ENCODE measurements at places on chromosomes 12 and 14.

DNA sequence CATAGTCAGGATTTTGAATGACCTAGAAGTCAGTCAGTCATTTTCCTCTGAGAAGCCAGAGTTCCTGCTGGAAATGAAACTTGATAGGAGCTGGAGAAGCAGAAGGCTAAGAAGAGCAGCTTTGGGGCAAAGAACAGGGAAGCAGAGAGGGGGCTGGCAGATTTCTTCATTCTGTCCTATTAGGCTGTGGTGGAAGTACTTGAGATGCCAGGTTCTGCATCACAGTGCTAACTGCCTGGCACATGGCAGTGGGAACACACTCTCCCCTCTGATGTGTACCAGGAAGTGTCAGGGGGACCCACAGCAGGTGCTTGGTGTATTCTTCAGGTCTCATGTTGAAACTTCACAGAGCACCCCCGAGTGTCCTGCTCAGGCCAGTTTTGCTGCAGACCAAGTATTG lies 61.0 kb downstream of the SUSD6 start:
- no peak for DNase-seq

DNA sequence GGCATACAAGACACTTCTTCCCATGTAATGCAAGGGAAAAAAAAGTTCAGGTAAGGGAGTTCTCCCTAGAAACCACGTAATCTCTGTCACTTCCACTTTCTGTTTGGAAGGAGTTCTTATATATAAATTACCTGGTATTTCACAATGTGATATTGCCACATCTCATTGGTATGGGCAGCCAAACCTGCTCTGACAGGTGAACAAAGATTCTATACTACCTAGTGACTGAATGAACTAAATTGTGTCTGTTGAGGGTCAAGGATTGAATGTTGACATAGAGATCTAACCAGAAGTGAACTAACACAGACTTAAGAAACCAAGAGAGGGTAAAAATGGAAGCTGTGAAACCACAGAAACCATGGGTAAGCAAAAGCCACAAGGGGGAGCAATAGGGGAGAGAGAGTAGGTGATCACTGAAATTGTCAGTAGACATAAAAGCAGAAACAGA lies 161.3 kb downstream of the RPL10L start:
- peak; percentile 34 for DNase-seq

DNA sequence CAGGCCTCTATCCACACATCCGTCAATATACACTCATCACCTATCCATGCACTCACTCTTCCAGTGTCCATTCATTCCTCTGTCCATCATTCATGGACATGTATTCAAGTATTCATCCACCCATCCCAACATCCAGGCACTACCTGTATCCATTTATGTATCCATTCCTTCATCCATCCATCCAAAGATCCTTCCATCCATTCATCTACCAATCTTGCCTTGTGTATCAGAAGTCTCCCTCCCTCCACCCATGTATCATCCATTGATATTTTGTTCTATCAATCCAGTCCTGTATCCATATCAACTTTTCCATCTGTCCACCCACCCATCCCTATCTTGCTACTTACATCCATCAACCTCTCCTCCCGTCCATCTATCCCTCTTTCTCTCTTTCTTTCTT lies 4.0 kb downstream of the BEGAIN start:
- no peak for DNase-seq

DNA sequence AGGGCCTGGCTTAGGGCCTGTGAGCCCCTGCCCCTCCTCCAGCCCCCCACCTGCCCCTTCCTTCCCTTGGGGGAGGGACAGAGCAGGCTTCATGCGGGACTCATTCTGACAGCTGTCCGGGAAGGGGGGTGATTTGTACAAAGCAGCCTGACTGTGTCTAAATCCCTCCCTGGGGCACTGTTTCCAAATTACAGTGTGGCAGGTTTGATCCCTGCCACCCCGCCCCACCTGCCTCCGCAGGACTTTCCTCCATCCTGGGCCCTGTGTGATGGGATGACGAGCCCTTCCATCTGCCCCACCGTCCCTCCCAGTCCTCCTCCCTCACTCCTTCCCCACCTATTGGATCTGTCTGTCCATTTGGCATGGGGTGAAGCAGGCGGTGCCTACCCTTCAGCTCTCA lies 363.9 kb downstream of the BCL11B start:
- DNase-seq, result no peak

DNA sequence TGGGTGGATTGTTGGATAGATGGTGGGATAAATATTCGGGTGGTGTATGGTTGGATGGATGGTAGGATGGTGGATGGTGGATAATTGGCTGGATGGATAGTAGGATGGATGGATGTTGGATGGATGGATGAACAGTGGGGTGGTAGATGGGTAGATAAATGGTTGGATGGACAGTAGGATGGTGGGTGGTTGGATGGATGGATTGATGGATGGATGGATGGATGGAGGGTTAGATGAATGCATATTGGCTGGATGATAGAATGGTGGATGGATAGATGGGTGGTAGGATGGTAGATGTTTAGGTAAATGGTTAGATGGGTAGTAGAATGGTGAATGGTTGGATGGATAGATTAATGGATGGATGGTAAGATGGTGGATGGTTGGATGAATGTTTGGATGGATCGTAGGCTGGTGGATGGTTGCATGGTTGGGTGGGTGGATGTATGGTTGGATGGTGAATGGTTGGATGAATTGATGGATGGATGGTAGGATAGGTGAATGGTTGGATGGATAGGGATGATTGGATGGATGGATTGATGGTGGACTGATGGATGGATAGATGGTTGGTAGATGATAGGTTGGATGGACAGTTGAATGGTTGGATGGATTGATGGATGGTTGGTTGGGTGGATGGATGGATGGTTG lies 23.6 kb downstream of the ZBTB42 start:
- no peak for DNase-seq

DNA sequence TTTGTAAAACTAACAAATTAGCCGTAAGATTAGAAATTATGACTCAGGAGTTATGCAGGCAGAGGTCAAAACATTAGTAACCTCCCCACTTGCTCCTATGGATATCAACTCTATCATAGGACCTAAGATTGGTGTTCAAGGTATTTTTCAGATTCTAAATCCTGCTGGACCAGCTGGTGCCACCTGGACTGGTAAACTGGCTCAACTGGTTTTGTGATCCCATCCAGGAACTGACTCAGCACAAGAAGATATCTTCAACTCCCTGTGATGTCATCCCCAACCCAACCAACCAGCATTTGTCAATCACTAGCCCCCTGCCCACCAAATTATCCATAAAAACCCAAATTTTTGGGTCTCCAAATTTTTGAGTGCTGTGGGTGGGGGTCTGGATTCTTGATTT lies 98.1 kb upstream of the OR4E1 start:
- no peak for DNase-seq

GRCh38 chr12:6551063-6551461 lies 4.8 kb downstream of the IFFO1 start:
- no peak for DNase-seq

DNA sequence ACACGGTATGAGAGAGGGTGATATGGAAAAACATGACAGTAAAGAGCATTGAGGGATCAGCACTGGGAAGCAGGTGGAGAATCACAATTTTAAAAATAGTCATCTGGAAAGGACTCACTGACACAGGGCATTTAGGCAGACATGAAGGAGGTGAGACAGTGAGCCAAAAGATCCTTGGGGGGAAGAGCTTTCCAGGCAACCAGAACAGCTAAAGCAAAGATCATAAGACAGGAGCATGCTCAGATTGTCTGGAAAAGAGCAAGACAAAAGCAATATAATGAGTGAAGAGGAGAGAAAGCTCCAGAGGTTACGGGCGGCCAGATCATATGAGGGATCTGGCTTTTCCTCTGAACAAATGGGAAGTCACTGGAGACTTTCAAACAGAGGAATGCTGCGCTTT lies 63.9 kb downstream of the DENND5B start:
- no peak for DNase-seq

DNA sequence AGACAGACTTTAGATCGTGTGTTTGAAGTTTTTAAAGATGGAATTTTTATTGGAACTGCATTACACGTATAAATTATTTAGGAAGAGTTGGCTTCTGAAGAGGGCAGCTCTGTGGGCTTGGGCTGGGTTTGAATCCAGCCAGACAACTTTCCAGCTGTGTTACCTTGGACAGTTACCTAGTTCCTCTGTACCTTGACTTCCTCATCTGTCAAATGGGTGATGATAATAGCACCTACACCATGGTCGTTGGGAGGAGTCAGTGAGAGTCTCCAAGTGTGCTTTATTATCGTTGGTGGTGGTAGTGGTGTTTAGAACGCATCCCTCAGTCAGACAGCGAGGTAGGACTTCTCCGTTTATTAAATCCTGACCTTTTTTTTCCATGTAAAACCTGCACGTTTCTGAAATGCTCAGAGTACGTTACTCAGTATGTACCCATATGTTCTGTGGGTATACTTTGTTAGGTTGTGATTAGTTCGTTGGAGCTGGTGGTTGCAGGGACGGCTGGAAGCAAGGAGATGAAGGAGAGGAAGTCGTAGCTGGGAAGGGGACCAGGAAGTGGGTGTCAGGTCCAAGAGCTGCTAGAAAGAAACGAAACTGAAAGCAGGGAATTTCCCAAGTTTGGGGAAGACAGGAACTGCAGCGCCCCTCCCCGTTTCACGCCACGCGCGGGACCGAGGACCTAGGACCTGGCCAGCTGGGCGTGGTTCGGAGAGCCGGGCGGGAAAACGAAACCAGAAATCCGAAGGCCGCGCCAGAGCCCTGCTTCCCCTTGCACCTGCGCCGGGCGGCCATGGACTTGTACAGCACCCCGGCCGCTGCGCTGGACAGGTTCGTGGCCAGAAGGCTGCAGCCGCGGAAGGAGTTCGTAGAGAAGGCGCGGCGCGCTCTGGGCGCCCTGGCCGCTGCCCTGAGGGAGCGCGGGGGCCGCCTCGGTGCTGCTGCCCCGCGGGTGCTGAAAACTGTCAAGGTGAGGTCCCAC lies at the start of gene OAS3:
OAS3 (plus strand) TSS at position 734 of the 979 bp plus-strand sequence; CDS start at position 791, 57 bp downstream.
- DNase-seq, result peak; percentile 46

GRCh38 chr14:69354383-69355153 lies 43.5 kb downstream of the ERH start:
- no peak for DNase-seq

DNA sequence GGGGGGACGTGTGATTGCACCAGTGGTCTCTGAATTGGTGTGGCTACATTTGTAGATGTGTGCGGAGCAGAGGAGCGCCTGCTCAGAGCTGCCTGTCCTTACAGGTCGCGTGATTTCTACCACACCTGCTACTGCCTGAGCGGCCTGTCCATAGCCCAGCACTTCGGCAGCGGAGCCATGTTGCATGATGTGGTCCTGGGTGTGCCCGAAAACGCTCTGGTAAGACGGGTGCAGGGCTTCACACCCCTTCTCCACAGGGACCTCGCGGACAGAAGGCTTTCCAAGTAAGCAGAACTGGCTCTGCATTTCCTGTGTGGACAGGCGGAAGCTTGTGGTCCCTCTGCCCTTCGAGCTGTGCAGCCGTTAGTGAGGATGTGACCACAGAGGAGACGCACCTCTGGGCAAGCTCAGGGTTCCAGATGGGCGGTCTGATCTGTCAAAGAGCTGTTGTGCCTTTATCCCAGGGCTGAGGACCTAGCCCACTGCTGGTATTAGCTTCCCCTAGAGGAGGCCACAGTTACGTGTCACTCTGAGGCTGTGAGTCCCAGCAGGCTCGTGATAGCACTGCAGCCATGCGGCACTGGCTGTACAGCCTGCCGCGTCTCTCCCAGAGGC lies 47.7 kb downstream of the MAX start:
- DNase-seq, result no peak

DNA sequence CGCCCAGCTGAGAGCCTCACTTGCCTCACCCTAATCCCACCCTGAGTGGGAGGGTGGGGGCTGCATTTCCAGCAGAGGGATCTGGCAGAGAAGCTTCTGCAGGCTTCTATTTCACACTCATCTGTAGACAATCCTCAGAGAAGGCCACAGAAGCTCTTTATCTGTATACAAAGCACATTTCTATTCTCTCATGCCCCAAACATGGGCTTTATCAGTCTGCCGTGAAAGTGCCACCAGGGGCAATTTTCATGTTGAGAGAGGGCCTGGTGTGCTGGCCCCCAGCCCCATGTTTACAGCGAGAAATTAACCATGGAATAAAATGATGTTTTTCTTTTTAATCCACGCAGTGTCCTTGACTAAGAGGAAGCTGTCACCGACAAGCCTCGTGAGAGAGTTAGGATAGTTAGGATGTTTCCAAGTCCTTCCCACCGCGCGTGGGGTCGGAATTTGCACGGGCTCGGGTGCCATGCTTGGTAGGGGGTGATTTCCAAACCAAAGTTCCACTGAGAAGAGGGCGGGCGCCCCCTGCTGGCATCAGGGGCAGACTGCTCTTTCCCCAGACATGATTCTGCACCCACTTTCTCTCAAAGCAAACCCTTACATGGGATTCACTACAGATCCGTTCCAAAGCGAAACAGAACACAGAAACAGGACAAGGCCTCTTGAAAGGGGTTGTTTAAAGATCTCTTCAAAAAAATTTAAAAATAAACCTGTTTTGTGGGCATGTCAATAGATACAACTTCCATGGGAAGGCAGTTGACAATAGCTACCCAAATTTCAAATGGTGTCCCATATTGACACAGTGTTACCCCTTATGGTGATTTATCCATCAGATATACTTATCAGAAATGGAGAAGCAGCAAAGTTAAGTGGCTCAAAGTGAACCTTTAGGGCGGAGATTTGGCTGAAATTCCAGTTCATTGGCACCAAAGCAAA lies 19.4 kb downstream of the BDKRB1 start:
- peak; percentile 84 for DNase-seq

DNA sequence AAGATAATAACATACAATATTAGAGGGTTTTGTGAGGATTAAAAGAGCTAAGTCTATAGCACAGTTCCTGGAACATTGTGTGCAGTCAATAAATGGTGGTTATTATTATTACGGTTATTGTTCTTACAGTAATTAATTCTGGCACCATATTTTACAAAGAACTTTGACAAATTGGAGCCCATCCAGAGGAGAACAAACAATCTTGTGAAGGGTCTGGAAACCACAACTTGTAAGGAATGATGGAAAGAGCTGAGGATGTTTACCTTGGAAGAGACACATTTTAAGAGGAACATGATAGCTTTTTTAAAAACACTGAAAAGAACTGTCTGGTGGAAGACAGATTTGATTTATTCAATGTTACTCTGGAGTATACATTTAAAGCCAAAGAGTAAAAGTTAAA lies 150.5 kb upstream of the KRR1 start:
- no peak for DNase-seq

GRCh38 chr14:74141703-74142102 lies 56.9 kb downstream of the LIN52 start:
- DNase-seq, result no peak

GRCh38 chr12:68487721-68488309 lies 122.9 kb upstream of the RAP1B start:
- peak; percentile 17 for DNase-seq

GRCh38 chr12:122100568-122100967 lies 22.0 kb downstream of the MLXIP start:
- no peak for DNase-seq

- DNase-seq, result no peak
Observed at GRCh38 chr12:70448371-70448770, 82.3 kb downstream of the KCNMB4 start.

GRCh38 chr12:104494793-104495158 lies 38.0 kb downstream of the CHST11 start:
- no peak for DNase-seq

DNA sequence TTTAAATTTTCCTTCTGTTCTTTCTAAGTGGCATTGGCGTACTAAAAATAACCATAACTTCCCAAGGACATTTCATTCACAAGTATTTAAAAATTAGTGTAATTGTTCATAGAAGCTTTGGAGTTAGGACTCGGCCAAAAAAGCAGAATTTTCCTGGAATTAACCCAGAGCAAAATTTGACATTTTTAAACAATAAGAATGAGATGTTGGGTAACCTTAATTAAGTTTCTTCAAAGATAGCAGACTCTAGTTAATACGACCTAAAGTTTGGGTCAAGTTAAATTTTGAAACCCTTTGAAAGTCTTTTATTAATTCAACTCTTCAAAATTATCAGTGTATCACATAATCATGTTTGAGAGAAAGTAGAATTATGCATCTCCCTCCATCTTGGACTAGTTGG lies 118.3 kb downstream of the AKAP6 start:
- no peak for DNase-seq

Data from iPS-NIHi11 (cell line).